ENCODE measurements at places on chromosomes 12 and 14.

- DNase-seq = peak; percentile 75
Measured at GRCh38 chr12:107322063-107322462, 228.7 kb upstream of the CRY1 start.

DNA sequence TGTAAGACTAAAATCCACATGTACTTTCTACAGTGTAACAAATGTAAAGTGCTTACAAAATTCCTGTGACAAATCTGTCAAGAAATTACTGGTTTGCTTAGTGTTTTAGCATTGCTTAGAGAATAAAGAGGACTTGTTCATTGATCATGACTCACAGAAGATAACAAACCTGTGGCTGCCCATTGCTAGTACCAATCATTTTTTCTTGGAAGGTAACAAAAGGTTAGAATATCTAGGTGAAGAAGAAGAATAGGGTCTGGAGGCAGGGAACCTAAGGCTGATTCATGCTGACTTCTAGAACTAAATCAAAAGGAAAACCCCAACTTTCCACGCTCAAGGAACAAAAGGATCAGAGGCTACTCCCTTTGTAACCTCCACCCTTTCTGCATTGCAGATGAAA lies 232.7 kb upstream of the ABCD2 start:
- no peak for DNase-seq

DNA sequence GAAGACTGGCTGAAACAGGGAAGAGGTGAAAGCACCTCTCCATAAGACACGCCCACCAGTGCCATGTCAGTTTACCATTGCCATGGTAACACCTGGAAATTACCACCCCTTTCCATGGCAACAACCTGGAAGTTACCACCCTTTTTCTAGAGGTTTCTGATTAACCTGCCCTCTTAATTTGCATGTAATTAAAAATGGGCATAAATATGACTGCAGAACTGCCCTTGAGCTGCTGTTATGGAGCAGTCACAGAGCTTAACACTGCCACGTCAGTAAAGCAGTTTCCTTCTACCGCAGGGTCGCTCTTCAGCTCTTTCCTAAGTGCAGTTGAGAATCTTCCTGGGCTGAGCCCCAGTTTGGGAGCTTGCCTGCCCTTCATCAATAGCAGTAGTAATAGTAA lies 55.2 kb downstream of the RASSF3 start:
- DNase-seq = no peak

GRCh38 chr12:64730588-64730969 lies 28.6 kb downstream of the GNS start:
- DNase-seq = no peak

DNA sequence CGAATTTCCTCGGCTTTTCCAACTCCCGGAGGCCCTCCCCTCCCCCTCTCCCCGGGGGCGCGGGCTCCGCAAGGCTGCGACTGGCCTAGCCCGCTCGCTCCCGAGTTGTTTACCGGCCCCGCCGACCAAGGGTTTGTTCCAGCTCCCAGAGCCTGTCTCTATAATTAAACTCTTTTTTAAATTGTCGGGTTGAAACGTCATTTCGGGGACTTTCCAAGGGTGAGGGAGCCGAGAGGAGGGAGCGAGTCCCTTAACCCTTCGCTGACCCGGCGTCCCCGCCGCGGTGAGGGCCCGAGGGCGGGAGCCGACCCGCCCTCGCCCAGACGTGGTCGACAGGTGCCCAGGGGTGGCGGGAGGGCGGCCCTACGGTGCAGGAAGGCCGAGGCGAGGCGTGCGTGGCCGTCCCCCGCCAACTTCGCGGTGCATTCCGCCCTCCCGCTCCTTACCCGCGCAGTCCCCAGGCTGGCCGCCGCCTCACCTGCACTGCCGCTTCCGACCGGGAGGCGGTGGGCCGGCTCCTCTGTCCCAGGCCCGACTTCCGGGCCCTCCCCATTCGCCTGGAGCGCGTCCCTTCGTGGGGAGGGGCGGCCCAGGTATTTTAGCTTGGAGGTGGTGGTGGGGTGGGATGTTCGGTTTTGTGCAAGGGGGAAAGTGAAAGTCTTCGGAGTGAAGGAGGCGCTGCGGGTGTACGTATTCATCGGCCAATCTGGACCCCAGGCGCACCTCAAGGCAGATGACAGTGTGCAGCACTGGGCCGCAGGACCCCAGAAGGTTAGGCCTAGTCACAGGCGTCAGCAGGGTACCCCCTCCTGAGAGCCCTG lies 2.9 kb upstream of the ZFP36L1 start:
- peak; percentile 35 for DNase-seq

GRCh38 chr12:3947781-3948180 lies 74.6 kb upstream of the PARP11 start:
- no peak for DNase-seq

DNA sequence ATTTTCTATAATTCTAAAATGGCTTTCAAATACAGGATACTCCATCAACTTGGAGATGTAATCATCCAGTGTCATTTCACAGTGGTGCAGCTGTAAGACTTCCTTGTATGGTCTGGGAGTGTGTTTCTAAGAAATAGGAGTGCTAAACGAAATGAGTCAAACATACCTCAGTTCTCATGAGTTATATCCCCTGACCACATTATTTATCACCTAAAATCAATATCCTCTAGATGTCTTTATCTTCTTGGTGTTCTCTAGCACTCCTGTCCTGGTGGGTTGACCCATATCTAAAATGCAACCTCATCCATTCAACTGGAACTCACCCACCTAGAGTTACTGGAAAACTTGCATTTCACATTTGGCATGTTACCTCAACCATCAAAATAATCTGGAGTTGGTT lies 33.2 kb downstream of the TMEM30B start:
- no peak for DNase-seq

- peak; percentile 74 for DNase-seq
Measured at GRCh38 chr14:89351516-89352404, 65.3 kb downstream of the FOXN3 start.

GRCh38 chr12:117098361-117099217 lies 627 bp downstream of the TESC start:
- DNase-seq = no peak

- no peak for DNase-seq
Measured at GRCh38 chr14:89420502-89420901, 3.5 kb upstream of the FOXN3 start.

DNA sequence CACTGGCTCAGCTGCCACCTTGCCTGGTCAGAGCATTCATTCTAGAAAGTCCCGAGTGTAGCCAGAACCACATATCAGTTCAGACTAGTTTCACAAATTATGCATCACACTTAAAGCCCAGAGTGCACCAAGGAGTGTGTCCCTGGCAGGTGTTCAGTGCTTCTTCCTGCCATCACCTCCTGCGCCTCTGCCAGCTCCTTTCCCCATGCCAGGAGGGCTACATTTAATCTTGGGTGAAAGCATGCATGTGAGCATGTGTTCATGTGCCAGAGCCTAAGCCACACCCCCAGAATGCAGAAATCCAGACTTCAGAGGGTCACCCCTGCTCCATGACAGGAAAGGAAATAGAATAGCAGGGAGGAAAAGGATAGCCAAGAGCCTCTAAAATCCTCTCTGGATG lies 381.6 kb downstream of the DPF3 start:
- no peak for DNase-seq

GRCh38 chr12:113232840-113233585 lies 11.7 kb downstream of the TPCN1 start:
- DNase-seq = no peak

GRCh38 chr12:91852634-91853033 lies 293.0 kb downstream of the BTG1 start:
- no peak for DNase-seq

DNA sequence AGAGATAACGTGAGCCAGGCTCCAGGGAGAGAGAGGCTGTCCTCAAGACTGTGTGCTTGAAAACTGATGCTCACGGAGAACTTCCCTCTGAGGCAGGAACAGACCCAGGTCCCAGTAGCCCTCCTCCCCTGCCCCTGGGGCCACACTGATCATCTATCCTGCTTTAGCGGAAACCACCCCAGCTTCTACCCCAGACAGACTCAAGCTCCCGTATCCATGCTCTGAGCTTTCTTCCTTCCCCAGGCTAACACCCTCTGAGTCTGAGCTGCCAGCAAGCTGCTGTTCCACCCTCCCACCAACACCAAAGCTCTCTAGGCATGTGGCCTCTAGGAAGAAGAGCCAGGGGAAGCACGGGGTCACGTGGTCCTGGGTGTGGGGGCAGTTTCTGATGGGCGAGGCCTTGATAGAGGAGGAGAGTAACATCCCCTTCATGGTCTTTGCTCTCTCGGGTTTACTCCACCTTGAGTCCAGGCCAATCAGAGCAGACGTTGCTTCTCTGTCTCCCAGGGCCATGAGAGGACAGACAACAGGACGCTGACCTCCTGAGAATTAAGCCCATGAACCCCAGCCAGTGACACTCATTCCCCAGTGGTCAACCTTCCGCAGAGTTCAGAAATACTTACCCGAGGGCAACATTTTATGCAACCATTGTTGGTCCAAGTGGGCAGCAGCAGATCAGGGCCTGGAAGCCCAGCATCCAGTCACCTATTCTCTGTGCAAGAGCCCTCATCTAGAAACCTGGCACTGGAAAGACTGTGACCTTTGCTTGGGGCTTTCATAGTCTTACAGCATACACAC lies 1.4 kb downstream of the PCK2 start:
- DNase-seq = peak; percentile 36

GRCh38 chr14:23469906-23470403 lies 452 bp downstream of the NGDN start:
- DNase-seq = no peak

- DNase-seq = no peak
Measured at GRCh38 chr14:54691525-54692283, 124.8 kb downstream of the SAMD4A start.

DNA sequence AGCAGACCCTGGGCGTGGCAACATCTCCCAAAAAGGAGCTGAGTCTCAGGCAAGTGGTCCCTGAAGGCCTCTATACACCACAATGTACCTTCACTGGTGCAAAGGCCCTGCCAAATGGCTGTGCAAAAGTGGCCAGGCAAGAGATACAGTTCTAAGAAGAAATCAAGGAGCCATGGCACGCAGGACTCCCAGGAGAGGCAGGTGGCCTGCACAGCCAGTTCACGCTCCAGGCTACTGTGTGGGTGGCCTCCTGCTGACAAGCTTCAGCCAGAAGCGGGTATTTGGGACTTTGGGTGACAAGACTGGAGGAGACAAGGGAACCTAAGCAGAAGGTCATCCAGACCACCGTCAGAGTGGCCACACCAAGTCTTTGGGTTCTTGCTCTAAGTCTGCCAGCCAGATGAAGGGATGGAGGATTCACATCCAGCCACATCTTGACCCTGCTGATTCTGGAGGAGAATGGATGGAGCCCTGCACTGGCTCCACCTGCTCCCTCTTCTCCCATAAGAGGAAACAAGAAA lies 20.5 kb upstream of the ZFP36L1 start:
- no peak for DNase-seq

DNA sequence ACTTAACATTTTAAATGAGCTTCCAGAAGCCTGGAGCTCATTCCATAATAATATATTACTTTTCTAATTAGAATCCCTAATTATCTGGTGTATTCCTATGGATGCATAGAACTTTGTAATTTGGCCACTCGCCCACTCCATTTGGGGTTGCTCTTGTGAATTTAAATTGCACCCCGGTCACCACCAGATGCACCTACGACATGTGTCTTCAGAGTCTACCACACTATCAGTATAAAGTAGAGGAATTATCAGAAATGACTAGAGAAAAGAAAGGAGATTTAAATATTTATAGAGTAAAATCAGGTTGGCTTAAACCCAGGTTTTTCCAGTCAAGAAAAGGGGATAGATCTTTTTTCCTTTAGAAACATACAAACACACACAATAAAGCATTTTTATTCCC lies 145.8 kb upstream of the DCN start:
- DNase-seq = no peak

DNA sequence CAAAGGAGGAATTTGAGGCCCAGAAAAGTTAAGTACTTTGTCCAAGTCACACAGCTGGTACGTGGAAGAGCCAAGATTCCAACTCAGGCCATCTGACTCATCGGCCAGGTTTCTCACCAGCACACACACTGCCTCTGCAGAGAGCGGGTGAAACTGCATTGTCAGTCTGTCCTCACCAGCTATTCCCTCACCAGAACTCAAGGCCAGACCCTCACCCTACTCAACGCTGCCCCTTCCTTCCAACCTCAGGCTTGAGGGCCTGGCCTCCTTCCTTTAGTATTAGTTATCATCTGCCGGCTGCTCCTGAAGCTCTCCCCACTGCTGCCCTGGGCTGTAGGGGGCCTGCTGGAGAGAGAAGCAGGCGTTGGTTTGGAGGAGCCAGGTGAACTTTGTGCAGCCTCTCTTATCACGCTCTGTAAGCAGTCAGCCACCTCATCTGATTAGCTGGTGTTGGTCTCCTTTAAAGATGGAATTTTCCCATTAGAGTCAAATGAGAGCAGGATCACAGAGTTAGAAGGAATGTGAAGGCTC lies 16.6 kb upstream of the PLEK2 start:
- no peak for DNase-seq

DNA sequence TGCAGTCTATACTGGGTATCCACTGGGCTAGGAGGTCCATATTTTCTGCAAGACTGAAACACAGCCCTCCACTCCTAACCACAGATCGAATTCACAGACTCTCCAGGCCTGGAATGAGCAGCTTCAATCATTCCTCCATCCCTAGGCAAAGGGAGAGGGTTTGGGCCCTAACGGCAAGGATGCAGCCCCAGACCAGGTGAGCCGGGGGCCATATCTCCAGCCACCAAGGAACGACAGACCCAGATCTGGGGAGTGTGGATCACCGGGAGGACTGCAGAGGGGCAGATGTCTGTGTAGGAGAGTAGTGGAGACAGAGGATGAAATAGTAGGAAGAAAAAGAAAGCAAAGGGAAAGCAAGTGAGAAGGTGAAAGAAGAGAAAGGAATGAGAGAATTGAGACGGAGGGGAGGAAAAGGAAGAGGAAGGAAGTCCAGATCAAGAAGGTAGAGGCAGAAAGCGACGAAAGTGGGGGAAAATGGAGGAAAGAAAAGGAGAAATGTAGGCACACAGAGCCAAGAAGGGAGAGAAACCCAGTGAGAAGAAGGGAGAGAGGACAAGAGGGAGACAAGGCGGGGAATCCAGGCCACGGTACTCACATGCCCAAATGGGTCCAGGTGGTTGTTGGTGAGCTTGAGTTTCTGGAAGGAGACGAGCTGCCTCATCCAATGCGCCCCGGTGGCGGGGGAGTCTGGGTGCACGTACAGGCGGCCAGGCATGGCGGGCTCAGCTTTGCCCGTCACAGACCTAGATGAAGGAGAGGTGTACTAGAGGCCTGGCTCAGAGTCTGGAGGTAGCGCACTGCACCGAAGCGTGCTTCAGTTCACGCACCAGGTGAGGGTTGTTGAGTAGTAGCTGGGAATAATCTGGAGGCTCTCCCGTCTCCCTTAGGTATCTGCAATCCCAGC lies 7.7 kb downstream of the TBX5 start:
- DNase-seq = no peak

GRCh38 chr12:65825507-65826352 lies 1.4 kb downstream of the HMGA2 start:
- peak; percentile 52 for DNase-seq

GRCh38 chr14:91872517-91873470 lies 5.5 kb upstream of the TC2N start:
- no peak for DNase-seq

All from KG1 (cell line).